ENCODE measurements at places on chromosomes 5 and 9.

DNA sequence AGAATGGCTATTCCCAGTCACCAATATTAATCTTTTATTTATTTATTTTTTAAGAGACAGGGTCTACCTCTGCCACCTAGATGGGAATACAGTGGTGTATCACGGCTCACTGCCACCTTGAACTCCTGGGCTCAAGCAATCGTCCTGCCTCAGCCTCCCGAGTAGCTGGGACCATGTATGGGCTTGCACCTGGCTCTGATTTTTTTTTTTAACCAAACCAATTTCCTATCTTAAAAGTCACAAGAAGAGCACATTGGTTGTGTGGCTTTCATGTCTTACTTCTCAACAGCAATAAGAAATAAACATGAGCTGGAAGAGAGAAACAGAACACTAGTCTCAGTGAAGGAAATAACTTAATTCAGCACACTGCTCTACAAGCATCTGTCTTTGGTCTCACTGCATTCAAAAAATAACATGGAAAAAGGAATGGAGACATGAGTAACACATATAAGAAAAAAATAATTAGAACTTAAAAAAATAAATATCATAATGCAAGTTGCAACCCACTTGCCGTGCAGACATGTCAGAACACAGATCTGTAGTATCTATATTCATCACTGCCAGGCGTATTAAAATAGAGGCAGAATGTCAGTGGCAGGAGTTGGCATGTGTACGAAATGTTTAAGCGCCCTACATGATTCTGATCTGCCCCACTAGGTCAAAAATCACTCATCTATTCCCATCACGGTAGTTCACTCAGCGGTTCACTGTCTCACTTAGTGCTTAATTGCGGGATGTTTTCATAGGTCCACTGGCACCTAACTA is 66.4 kb downstream of the EFNA5 start:
- no peak for DNase-seq

- no peak for DNase-seq
Observed at GRCh38 chr5:11334404-11334803, 569.8 kb downstream of the CTNND2 start.

- DNase-seq = no peak
Observed at GRCh38 chr5:125004009-125004408, 257.6 kb upstream of the ZNF608 start.

GRCh38 chr9:126962336-126962735 is 47.8 kb downstream of the RALGPS1 start:
- DNase-seq = no peak

- no peak for DNase-seq
Observed at GRCh38 chr9:68429631-68430030, 73.2 kb downstream of the PGM5 start.

- DNase-seq = no peak
Observed at GRCh38 chr9:96183751-96184150, 118.2 kb downstream of the HSD17B3 start.

DNA sequence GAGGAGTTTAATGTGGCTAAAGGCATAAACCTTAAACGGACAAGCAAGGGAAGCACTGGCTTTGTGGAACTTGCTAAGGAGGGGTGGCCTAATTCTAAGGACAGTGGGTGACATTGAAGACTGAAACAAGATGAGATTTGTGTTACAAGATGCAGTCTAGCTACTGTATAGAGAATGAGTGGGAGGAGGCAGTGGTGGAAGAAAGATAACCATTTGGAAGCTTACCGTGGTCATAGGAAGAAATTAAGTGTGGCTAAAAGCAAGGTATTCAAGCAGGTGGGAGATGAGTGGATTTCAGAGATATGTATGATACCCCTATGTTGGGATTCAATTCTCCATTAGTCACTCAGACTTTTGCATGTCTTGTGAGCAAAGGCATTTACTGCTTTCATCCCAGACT is 4.6 kb downstream of the PAM start:
- no peak for DNase-seq

DNA sequence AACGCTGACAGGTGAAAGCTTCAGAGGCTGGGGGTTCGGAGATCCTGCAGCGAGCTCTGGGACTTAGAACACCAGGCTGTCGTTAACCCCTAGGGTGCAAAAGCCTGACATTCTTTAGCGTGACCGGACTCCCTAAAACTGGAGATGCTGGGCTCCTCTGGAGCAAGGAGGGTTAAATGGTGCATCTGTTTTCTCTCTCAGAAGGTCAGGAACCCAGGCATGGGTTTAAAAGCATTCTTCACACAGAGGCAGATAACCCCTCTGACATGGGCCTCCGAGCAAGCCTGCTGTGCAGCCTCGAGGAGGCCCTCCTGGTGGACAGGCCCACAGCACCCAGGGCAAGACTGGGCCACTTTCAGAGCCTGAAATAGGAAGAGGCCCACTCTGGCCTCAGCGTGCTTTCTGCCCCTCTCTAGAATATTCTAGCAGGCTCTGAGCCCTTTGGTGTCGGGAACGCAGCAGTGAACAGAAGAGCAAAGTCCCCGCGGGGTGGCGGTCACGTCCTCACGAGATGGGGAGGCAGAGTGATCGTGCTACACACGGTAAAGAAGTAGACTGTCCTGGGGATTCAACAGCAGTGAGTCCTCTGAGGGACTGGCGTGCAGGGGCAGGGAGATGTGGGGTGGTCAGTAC is 124.8 kb downstream of the COL23A1 start:
- no peak for DNase-seq

DNA sequence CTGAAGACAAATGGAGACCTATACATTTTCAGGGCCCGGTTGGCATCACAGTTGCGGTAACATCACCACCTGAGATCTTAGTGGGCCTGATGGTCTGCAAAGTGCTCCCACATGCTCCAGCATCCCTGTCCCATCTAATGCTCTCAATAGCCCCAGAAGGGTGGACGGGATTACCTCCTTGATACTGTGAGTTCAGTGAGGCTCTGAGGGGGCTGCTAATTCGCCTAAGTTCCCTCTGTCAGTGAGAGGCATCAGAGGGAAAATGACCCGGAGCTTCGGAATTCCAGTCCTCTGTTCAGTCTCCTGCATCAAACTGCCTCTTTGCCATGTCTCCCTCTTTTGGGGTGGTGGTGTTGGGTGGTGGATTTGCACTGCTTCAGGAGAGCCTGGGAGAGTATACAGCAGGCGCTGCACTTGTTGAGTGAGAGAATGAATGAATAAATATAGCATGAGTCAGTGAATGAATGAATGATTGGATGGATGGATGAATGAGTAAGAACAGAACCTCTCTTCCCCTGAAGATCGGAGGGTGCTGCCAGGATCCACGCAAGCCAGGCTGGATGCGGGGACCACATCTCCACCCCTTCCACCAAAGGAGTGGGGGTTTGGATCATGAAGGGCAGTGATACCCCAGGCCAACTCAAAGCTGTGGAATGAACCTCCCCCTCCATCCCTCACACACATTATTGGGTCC is 141.0 kb downstream of the GABBR2 start:
- no peak for DNase-seq

DNA sequence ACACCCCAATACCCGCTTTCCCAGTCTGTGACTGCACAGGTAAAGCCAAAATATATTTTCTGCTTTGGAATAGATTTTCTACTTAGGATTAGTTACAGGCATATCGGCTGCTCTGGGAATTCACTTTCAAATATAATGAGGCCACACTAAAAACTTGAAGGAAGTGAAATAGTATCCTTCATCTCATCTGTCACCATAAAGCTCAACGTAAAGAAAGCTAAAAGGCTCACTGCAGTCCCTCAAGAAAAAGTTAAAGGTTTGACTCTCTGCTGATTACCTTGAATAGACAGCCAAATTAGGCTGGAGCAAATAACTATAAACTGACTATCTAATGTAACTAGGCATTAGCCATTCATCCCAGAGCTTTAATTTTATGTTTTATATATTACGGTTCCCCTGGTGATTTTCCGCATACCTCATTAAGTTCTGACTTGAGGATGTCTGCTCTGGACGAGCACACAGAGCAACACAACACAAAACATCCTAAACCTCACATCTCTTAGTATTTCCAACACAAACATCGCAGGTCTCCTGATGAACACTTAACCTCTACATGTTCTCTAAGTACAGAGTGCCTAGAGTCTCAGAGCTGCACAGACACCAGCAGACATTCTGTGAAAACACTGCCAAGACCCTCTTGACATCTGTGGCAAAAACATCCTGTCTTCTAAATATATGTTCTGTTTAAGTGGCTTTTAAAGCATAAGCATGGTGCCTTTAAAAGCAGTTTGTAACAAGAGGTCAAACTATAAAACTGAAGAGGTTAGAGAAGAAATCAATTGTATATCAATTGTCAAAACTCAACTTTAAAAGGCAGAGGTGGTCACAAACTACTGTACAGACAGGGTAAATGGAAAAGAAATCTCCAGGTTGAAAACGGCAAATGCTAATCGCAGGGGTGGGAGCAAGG is 35.4 kb downstream of the ELAVL2 start:
- DNase-seq = no peak

DNA sequence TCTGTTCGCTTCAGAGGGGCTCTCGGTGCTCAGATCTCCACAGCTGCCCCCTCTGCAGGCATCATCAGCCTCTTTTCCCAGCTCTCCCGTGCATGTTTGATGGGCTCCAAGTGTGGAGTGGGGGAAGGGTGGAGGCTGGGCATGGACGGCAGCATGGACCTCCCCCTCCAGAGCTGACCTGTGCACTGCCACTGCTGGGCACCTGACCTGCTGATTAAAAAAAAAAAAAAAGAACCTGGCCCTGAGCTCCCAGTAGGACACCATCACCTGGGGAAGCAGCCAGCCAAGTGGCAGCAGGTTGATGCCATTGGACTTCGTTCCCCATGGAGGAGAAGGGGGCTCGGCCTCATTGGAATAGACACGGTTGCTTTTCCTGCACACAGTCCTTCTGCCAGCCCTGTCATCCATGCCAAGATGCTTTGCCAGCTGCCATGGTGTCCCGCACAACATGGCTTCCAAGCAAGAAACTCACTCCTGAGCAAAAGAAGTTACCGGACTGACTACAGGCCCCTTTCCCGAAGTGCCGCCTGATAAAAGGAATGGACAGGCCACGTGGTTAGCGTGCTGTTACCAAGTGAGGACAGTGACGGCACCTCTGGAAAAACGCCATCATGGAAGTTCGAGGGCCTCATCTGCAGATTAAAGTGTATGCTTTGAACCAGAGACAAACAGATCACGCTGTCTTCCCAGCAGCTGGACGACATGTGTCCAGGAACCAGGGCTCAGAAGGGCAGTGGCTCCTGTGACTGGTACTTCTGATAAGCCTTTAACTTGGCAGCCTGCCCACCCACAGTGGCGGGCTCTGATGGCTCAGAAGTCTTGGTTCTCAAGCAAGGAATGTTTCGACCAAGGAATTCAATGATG is 14.7 kb upstream of the BRD3OS start:
- no peak for DNase-seq

GRCh38 chr9:95857124-95857523 is 18.4 kb upstream of the ERCC6L2 start:
- DNase-seq = no peak

- no peak for DNase-seq
Observed at GRCh38 chr5:116806836-116807235, 232.2 kb upstream of the SEMA6A start.

GRCh38 chr5:115463983-115464382 is 80.6 kb downstream of the FEM1C start:
- DNase-seq = no peak

DNA sequence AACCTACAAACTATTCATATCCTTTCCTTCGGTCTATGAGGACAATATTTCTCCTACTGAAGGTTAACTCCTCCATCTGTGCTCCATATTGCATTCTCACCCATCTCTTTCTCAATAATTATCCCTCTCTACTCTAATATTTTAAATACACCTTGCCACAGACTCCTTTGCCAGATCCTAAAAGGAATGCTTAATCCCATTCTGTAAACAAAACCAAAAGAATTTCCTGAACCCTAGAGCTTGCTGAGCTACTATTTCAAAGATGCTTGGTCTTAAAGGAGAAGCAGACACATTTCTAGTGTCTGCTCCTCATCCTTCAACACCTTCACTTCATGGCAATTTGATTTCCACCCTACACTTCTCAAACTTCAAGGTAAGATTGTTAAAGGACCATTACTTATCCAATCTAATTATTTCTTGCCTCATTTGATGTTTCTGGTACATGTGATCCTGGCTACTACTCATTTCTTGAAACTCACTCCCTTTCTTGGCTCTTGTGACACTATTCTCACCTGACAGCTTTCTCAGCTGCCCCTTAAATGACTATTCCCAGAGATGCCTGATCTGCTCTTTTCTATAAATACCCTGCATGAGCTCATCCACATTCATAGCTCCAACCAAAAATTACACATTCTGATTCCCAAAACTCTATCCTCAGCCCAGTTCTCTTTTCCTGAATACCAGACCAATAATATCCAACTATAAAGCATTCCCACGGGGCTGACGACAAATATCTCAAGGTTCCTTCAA is 20.2 kb downstream of the HOMER1 start:
- no peak for DNase-seq

GRCh38 chr5:138051441-138052296 is 18.8 kb upstream of the FAM13B start:
- no peak for DNase-seq

DNA sequence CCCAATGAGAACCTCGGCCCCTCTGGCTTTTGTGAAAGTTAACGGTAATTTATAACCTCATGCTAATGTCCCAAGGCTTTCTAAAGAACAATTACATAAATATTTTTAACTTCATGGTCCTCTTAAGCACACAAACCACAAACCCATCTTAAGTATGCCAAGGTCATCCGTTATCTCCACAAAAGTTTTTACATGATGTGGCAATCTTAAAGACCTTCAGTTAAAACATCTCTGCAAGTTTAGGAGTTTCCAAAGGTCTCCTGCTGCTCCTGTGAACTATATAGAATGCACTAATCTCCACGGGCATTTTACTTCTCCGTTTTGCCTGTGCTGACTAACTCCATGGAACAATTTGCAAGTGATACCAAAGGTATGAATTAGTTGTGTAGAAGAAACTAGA is 228.2 kb downstream of the TLE1 start:
- no peak for DNase-seq

DNA sequence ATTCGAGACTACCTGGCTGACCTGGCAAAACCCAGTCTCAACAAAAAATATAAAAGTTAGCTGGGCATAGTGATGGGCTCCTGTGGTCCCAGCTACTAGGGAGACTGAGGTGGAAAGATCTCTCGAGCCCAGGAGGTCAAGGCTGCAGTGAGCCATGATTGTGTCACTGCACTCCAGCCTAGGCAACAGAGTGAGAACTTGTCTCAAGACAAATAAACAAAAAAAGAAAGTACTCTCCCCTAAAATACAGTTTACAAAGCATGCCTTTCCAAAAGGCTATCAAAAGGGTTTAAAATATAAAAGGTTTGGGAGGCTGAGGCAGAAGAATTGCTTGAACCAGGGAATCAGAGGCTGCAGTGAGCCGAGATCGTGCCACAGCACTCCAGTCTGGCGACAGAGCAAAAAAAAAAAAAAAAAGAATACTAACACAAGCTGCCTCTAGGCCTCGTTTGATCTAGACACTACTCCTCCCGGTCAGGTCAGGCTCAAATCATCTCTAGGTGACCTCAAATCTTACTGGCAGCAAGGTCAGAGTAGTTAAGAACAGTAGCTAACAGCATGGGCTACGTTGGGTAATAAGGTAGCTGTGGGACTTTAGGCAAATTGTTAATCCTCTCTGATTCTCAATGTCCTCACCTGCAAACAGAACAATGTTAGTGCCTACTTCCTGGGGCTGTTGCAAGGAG is 9.3 kb downstream of the NAIF1 start:
- no peak for DNase-seq

Measured in stimulated activated naive CD4-positive, alpha-beta T cell (primary cell).